KG1 (cell line): ENCODE measurements at places on chromosomes 4 and X.

- DNase-seq: no peak
Observed at GRCh38 chrX:16239211-16239610, 71.9 kb downstream of the MAGEB17 start.

- no peak for DNase-seq
Observed at GRCh38 chr4:26418107-26418506, 72.2 kb downstream of the CCKAR start.

DNA sequence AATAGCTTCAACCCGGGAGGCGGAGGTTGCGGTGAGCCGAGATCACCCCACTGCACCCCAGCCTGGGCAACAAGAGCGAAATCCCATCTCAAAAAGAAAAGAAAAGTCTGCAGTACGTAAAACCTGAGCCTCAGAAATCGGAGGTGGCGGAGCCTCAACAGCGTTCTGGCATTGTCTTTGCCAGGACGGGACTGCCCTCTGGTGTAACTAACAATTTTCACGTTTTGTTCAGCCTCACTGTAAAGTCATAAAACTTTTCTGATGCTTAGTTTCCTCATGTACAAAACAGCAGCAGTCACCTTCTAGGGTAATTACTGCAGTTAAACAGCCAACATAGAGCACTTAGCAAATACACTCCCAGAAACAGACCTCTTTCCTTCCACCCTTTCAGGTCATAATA, 121.7 kb downstream of the RBM47 start:
- no peak for DNase-seq

GRCh38 chr4:76688619-76689144, 209.3 kb downstream of the SOWAHB start:
- DNase-seq: no peak
